ENCODE measurements at places on chromosomes 6 and 20.

DNA sequence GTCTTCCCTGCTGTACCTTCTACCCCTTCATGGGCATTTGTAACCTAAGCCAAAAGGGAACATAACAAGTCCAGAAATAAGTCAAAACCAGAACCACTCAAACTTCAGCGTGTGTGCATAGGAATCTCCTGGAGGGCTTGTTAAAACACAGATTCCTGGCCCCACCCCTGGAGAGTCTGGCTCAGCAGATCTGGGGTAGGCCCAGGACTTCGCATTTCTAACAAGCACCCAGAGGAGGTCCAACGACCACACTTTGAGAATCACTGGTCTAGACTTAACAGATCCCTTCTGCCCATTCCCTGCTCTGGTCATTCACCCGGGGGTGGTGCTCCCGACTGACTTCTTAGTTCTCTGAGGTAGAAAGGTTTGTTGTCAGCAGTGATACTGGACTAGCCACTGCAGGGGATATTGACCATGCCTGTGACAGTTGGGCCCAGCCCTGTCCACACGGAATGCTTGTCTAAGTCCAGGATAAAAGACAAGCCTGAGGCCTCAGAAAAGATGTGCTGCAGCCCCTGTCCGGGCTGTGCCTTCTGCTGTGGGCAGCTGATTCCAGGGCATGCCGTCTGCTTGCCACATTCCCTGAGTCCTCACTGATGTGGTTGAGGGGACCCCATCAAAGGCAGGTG lies 68.6 kb downstream of the SYNJ2 start:
- no peak for DNase-seq

DNA sequence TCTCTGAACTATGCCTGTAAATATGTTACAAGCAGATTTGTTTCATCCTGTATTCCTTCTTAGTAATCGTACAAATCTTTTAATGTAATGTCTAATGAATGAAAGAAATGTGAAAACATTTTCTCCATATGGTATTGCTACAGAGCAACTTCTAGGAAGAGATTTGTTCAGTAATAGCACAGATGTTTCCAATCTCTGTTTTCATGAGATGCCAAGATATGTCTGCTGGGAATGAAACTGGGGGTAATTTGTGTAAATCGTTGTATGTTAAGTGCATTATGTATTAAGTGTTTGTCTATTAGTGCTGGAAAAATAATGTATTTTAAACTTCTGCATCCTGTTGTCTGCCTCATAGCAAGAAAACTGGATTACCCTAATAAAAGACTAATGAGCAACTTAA lies 722.2 kb upstream of the EYS start:
- no peak for DNase-seq

GRCh38 chr6:89154131-89154530 lies 8.3 kb downstream of the PM20D2 start:
- no peak for DNase-seq

GRCh38 chr6:91569071-91569470 lies 982.2 kb upstream of the MAP3K7 start:
- no peak for DNase-seq

DNA sequence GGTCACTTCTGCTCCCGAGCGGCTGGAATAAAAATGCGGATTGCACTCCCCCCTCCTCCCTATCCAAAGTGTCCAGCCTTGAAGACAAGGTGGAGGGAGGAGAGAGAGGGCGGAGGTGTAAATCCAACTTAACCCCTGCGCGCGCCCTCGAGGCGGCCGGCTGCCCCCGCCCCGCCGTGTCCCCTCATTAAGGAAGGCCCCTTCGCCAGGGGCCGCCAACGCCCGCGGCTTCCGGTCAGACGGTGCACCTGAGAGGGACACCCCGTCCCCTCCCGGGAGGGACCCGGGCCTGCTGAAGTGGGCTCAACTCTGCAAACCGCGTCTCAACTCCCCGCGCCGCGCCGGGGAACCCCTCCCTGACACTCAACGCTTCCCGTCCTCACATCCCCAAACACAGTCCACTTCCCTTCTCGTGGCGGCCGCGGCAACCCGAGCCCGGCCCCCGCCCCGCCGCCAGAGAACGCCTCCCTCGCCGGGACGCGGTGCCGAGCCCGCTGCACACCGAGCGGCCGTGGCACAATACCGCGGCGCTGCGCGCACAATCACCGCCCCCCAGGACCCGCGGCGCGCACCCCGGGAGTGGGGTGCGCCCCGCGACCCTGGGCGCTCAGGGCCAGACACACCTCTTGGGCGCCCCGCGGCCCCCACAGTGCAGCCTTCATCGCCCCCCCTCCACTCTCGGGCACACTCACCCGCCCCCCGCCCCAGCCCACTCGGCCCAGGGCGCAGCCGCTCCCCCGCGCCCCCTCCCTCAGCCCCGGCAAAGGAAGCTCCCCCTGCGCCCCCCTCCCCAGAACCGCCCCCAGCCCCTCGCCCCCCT lies 102.5 kb downstream of the NOL4L start:
- DNase-seq: no peak

DNA sequence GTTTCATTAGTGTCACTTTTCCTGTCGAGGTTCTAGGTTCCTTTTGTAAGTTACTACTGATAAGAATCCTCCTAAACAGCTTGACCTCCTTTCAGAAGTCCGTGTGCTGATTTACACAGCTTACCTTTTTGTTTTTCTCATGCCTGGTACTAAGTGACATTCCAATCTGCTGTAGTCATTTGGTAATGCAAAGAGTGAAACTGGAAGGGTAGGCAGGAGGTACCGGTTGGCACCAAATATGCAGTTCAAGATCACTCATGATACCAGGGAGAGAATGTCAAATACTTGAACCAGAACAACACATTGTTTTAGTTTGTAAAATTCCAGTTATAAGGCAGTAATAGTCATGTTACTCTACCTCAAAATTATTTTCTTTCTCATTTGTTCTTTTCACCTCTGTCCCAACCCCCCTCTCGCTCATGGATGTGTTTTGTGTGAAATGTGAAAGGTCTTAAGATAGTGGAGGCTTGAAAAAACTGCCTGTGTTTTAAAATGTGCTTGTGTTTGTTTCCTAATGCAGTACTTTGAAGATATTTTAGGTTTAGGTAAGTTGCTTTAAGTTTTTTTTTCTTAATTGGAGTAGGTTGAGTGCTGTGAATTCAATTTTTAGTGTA lies 23.2 kb downstream of the AFDN start:
- DNase-seq: no peak

- DNase-seq: no peak
Observed at GRCh38 chr6:146701632-146702031, 102.9 kb downstream of the ADGB start.

DNA sequence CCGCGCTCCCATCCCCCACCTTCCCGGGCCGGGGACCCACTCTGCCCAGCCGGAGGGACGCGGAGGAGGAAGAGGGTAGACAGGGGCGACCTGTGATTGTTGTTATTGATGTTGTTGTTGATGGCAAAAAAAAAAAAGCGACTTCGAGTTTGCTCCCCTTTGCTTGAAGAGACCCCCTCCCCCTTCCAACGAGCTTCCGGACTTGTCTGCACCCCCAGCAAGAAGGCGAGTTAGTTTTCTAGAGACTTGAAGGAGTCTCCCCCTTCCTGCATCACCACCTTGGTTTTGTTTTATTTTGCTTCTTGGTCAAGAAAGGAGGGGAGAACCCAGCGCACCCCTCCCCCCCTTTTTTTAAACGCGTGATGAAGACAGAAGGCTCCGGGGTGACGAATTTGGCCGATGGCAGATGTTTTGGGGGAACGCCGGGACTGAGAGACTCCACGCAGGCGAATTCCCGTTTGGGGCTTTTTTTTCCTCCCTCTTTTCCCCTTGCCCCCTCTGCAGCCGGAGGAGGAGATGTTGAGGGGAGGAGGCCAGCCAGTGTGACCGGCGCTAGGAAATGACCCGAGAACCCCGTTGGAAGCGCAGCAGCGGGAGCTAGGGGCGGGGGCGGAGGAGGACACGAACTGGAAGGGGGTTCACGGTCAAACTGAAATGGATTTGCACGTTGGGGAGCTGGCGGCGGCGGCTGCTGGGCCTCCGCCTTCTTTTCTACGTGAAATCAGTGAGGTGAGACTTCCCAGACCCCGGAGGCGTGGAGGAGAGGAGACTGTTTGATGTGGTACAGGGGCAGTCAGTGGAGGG lies 2.8 kb downstream of the SOX4 start:
- no peak for DNase-seq

DNA sequence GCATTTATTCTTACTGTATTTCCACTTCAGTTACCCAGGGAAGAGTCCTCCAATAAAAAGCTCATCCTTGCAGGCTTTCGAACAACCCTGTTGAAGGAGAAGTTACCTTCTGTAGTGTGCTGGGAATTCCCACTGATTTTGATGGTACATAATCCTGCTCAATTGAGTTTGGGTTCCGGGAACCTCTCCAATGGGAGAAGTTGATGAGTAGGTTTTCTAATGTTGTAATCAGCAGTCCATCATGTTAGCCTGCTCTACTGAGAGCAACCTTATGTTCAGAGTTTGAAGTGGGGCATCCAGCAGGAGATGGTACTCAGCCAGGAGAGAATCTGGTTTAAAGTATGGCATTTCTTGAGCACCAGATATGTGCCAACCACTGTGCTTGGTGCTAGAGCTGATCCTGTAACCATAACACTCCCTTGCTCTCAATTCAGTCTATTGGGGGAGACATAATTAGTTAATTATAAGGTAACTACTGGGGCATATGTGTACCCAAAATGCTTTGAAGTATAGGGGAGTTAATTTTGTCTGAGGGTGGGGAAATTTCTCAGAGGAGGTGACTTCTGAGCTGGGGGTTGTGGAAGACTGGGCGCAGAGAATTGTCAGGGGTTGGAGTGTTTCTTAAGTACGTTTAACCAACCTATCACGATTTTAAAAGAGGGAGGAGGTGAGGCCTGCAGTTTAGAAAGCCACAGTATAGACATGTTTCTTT lies 2.1 kb downstream of the TOP1 start:
- peak; percentile 56 for DNase-seq

DNA sequence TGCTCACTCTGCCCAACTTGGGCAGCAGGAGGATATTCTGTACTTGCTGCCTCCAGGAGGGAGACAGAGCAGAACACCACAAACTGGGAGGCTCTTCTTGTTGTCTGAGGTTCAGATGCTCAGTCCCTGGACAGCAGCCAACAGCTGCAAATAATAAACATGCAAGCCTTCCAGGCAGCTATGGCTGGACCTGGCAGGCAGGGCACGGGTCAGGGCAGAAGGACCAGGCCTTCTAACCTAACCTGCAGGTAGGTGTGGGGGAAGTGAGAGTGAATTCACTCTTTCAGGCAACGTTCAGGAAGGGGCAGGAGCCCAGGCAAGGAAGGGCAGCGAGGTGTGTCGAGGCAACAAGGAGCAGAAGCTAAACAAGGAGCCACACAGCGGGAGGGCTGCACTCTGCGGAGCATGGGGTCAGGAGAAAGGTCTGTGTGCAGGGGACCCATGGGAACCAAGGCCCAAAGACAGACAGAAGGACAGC lies 31.5 kb downstream of the NINL start:
- no peak for DNase-seq

DNA sequence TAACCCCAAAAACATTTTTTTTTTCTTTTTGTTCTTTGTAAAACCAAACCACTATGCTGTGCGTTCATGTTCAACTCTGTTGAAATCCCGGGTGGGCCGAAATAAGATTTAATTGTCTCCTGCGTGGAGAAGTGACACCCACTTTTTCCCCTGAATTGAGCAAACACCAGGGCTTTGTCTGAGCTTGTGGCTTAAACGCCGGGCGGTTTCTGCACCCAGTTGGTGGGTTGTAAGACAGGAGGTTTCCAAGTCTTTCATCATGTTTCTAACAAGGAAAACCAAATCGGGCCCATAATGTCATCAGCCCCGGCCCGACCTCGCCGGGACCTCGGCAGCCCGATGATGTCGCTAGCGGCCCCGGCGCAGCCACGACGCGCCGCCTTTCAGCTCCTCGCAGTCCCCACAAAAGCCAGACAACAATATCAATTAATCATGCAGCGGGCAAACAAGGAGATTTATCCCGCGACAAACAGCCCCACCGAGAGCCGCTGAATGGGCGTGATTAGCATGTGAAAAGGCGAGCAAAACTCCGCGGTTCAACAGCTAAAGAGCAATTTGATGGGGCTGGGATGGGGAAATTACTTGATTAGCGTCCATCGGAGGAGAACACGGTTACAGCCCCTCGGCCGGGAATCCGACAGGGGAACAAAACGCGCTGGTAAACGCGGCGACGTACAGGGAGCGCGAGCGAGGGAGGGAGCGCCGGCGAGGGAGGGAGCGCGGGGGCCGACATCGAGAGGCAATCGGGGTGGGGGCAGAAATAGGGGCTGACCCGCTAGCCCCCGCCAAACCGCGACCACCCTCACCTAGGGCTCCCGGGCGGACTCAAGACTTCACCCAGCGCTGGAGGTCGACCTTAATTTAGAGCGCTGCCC lies 5.3 kb downstream of the LINC00237 start:
- no peak for DNase-seq

DNA sequence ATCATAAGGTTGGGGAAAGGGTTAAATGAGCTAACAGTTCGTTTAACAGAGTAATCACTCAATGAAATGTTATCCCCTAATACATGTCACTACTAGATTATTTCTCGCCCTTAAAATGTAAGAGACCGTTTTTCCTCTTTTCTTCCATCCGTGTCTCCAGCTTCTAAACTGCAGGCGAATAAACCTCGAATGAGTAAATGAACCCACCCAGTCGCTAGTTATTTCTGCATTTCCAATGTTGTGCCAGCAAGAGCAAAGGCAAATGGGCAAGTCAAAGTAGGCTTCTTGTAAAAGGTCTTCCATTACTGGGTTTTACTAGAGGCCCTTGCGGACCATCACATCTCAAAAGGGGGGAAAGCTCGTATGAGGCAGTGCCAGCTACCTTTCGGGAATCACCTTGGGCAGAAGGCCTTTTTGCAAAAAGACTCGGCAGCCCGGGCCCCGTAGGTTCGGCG lies 400 bp upstream of the SMAP1 start:
- no peak for DNase-seq

- DNase-seq: peak; percentile 22
Observed at GRCh38 chr6:98834060-98835031, at the start of gene POU3F2. Gene POU3F2 (plus strand): TSS chr6:98834574. CDS start chr6:98834874, 300 bp downstream.

DNA sequence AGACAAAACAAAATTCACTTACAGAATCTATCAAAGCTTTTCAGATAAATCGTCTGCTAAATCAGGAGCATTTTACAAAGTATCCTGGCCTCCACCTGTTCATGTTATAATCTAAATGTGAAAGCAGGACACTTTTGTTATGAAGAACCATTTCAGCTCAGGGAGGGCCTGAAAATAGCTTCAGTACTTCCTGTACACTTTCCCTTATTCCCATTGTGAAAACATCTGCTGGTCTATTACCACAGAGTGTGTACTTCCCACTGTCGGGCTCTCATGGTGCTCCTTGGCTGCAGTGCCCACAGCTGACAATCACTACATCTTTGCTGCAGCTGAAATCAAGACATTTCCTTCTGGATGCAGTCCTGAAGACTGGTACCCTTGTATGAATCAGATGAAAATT lies 128.1 kb downstream of the OPRM1 start:
- DNase-seq: no peak
